ENCODE measurements at places on chromosomes 11 and 22. TPM values are rescaled to one million over a fixed set of nuclear protein-coding genes. Genes with fewer than 3 reads are reported as not detected.

MAPK8IP1 gene
- 2.1 TPM for total RNA-seq

CARD18 gene
- not detected for total RNA-seq

LMO2 gene
- total RNA-seq = 0.47 TPM

C11orf97 gene
- total RNA-seq = not detected

SHISAL1 gene
- not detected for total RNA-seq

KCNE3 gene
- total RNA-seq = not detected

SERPING1 gene
- not detected for total RNA-seq

NLRP14 gene
- not detected for total RNA-seq
